T-helper 17 cell (primary cell): ENCODE measurements at places on chromosomes 4 and X.

GRCh38 chrX:53403535-53403934, 18.9 kb downstream of the SMC1A start:
- no peak for DNase-seq

DNA sequence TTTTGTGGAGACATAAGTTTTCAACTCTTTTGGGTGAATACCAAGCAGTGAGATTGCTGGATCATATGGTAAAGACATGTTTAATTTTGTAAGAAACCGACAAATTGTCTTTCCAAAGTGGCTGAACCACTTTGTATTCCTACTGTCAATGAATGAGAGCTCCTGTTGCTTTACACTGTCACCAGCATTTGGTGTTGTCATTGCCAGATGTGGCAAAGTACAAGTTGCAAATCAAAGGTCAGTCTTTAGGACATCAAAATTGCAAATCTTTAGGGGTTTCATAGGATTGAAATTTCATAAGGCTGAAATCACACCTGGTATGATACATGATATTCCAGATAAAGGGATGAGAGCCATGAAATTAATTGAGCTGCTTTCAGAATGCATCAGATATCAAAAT, 67.7 kb upstream of the ELOVL6 start:
- no peak for DNase-seq

- no peak for DNase-seq
These were observed 167.1 kb downstream of the NSUN7 start for GRCh38 chr4:40916880-40917279.

- no peak for DNase-seq
These were observed at the start of gene ALPK1 for GRCh38 chr4:112296949-112297880. Gene ALPK1 (plus strand): TSS chr4:112297369.

GRCh38 chr4:80452768-80453167, 117.2 kb downstream of the CFAP299 start:
- DNase-seq: no peak

- no peak for DNase-seq
These were observed 281.3 kb upstream of the FTHL17 start for GRCh38 chrX:31353095-31353494.
